SJSA1 (cell line): ENCODE measurements at places on chromosomes 2 and 18. TPM values are rescaled to one million over a fixed set of nuclear protein-coding genes. Genes with fewer than 3 reads are reported as not detected.

- H3K27ac ChIP-seq: no peak overlapping the region
- H3K4me3 ChIP-seq: no peak overlapping the region
- H3K4me1 ChIP-seq: no peaks in the 10 kb centered on the region
- no peaks in the 10 kb centered on the region for H3K36me3 ChIP-seq
These were observed 441.0 kb upstream of the MAP2 start for GRCh38 chr2:208982831-208983230.

GRCh38 chr2:75568174-75568573 lies 7.4 kb upstream of the EVA1A start:
- H3K27ac ChIP-seq: no peak overlapping the region
- no peak overlapping the region for H3K4me3 ChIP-seq
- H3K27me3 ChIP-seq: no peaks in the 10 kb centered on the region
- peaks cover 3% of the 10 kb centered on the region; the same call in 1 of the 2 replicates for H3K36me3 ChIP-seq

The TBR1 gene
- total RNA-seq: 0.03 TPM in 1 of 2 replicates, not detected in the other

The SRD5A2 gene
- total RNA-seq: not detected in 2 replicates

DNA sequence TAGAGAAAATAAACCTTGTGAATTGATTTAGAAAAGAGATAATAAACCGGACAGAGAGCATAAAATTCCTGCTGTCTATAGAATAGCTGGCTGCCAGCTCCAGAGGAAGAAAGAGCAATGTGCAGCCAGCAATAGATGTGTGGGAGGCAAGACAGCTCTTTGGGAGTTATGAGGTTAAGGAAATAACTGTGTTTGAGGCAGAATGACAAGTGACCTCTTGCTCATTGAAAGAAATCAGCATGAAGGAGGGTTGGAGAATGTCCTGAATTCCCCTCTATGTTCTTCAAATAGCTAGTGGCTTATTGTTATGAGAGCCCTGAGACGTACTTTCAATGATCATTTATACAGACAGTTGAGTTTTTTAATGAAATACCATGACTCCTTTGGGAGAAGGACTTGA lies 1009.9 kb upstream of the NXPH2 start:
- no peaks in the 10 kb centered on the region for H3K27me3 ChIP-seq
- no peak overlapping the region for H3K27ac ChIP-seq
- no peaks in the 10 kb centered on the region for H3K36me3 ChIP-seq
- H3K4me1 ChIP-seq: no peaks in the 10 kb centered on the region
- no peak for DNase-seq
- no peak overlapping the region for H3K4me3 ChIP-seq

- no peaks in the 10 kb centered on the region for H3K27me3 ChIP-seq
- H3K36me3 ChIP-seq: no peaks in the 10 kb centered on the region
- no peak for DNase-seq
- no peak overlapping the region for H3K27ac ChIP-seq
These were observed 1815.3 kb upstream of the CELF4 start for GRCh38 chr18:39380866-39381265.

DNA sequence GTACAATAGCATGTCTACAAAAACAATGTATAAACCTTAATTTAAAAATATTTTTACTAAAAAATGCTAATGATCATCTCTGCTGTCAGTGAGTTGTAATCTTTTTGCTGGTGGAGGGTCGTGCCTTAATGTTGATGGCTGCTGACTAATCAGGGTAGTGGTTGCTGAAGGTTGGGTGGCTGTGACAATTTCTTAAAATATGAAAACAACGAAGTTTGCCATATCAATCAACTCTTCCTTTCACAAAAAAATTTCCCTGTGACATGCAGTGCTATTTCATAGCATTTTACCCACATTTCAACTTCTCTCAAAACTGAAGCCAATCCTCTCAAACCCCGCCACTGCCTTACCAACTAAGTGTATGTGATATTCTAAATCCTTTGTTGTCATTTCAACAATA lies 112.4 kb downstream of the OLA1 start:
- no peak for DNase-seq
- no peaks in the 10 kb centered on the region for H3K27me3 ChIP-seq
- no peak overlapping the region for H3K4me3 ChIP-seq
- peaks cover 9% of the 10 kb centered on the region; the same call in 1 of the 2 replicates for H3K36me3 ChIP-seq
- H3K27ac ChIP-seq: no peak overlapping the region

GRCh38 chr2:239375278-239376061 lies 25.4 kb downstream of the HDAC4 start:
- H3K4me3 ChIP-seq: no peak overlapping the region
- no peak overlapping the region for H3K27ac ChIP-seq
- no peaks in the 10 kb centered on the region for H3K36me3 ChIP-seq
- no peaks in the 10 kb centered on the region for H3K27me3 ChIP-seq
- no peaks in the 10 kb centered on the region for H3K4me1 ChIP-seq

The TYW5 gene
- total RNA-seq: 6.3 and 9.2 TPM in 2 replicates

DNA sequence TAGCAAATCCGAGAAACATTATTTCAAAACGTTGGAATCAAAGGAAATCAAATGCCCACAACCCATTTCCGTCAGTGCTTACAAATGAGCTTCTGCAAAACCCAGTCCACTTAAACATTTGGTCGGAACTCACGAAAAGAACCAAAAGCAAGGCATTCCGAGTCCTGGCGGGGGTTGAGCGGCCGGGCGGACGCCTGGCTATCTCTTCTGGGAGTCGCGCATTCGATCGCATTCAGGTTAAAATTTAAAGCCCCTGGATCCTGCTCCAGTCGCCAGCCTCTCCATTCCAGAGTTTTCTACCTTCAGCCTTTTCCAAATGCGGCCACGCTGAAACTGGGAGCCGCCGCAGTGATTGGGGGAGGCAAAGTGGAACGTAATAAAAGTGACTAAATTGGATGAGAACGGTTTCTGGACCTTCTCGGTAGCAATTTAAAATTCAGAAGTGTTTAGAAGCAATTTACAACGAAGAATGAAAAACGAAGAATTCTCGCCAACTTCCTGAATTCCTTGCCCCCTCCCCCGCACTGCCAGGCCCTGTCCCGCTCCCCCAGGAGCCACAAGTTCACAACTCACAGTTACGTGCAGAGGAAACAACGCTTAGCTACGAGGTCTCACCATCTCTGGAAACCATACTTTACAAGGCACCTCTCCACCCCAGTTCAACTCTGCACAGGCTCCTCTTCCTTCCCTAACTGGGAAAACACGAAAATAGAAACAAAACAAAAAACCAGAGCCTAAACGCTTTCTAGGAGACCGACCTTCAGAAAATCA lies 1.7 kb upstream of the GATA6 start:
- no peak overlapping the region for H3K27ac ChIP-seq
- no peak for DNase-seq
- no peak overlapping the region for H3K4me3 ChIP-seq
- peaks cover 18% of the 10 kb centered on the region for H3K36me3 ChIP-seq
- peaks cover 42% of the 10 kb centered on the region for H3K27me3 ChIP-seq

- no peaks in the 10 kb centered on the region for H3K27me3 ChIP-seq
- H3K4me3 ChIP-seq: no peak overlapping the region
- no peak for DNase-seq
- no peak overlapping the region for H3K27ac ChIP-seq
- H3K36me3 ChIP-seq: peaks cover 4% of the 10 kb centered on the region; the same call in 1 of the 2 replicates
- H3K4me1 ChIP-seq: no peaks in the 10 kb centered on the region
These were observed 76.5 kb downstream of the NOL10 start for GRCh38 chr2:10613263-10613662.

- peaks cover 19% of the 10 kb centered on the region for H3K4me1 ChIP-seq
- no peak overlapping the region for H3K4me3 ChIP-seq
- no peak for DNase-seq
- no peaks in the 10 kb centered on the region for H3K27me3 ChIP-seq
- H3K36me3 ChIP-seq: no peaks in the 10 kb centered on the region
These were observed 40.7 kb downstream of the VIT start for GRCh38 chr2:36737131-36737750.

The CDH2 gene
- 47.2 and 75.7 TPM in 2 replicates for total RNA-seq

- peaks cover 19% of the 10 kb centered on the region for H3K36me3 ChIP-seq
- H3K4me1 ChIP-seq: peaks cover 9% of the 10 kb centered on the region
- H3K4me3 ChIP-seq: no peak overlapping the region
- no peaks in the 10 kb centered on the region for H3K27me3 ChIP-seq
- no peak for DNase-seq
These were observed 53.6 kb downstream of the CCDC93 start for GRCh38 chr2:117960231-117960630.

The PRKAG3 gene
- total RNA-seq: not detected in 2 replicates

The TP53I3 gene
- total RNA-seq: 8.1 and 19.6 TPM in 2 replicates

The CHST9 gene
- total RNA-seq: not detected in 2 replicates

The VWC2L gene
- total RNA-seq: not detected in 2 replicates

DNA sequence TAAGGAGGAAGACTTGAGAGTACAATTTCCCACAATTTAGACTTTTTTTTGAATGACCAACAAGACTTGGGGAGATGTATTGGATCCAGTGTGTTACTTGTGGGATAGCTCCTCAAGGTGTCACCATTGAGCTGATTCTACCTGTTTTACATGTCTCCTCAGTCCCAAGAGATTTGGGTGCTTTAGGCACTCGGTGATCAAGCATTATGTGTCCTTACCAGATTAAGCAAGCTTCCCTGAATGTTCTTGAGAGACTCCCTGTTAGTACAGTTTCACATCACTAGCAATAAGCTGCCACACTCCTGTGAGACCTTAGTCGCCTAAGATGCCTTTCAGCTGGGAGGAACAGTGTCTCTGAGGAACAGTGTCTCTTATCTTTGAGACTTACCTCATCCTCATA lies 384.3 kb upstream of the SYT4 start:
- no peaks in the 10 kb centered on the region for H3K36me3 ChIP-seq
- H3K27me3 ChIP-seq: no peaks in the 10 kb centered on the region
- DNase-seq: peak; percentile 51
- peaks cover 41% of the 10 kb centered on the region for H3K4me1 ChIP-seq
- H3K27ac ChIP-seq: peak overlapping the region; percentile 88

- no peak overlapping the region for H3K27ac ChIP-seq
- H3K27me3 ChIP-seq: peaks cover 4% of the 10 kb centered on the region; the same call in 1 of the 2 replicates
- no peaks in the 10 kb centered on the region for H3K4me1 ChIP-seq
- no peak overlapping the region for H3K4me3 ChIP-seq
These were observed 359.7 kb downstream of the MBD2 start for GRCh38 chr18:53864770-53865169.

DNA sequence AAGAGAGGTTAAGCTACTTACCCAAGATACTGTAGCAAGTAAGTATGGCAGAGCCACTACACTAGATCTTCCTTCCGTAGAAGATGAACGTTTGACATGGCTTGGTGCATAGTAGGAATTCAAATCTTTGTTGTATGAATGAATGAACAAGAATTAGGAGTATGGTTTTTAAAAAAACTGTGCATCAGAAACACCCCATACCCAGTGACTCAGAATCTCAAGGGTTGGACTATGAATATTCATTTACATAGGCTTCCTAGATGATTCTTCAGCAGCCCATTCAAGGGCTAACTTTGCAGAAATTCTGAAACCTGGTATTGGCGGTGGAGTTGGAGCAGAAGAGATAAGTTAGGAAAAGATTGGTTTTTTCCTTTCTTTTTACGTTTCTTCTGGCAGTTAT lies 5.4 kb downstream of the ACTR3 start:
- H3K4me1 ChIP-seq: peaks cover 45% of the 10 kb centered on the region
- H3K27me3 ChIP-seq: no peaks in the 10 kb centered on the region
- H3K36me3 ChIP-seq: peaks cover 71% of the 10 kb centered on the region
- no peak overlapping the region for H3K4me3 ChIP-seq
- H3K27ac ChIP-seq: no peak overlapping the region
- DNase-seq: no peak

The TWSG1 gene
- total RNA-seq: 110 and 153 TPM in 2 replicates

DNA sequence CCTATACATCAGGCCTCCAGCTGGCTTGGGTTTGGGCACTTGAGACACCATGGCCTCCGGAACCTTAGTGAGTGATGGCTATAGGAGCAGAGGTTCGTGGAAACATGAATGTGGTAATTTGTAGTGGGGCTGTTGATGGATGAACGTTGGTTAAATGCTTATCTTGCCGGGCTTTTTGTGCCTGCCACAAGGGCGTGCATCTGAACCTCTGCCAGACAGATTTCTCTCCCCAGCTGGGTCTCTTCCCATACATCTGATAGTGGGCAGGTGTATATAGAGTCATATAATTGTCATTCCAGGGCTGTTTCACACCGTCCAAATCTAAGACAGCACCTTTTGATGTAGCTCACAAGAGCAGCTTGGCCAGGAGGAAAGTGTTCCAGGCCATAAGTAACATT lies 14.7 kb downstream of the LAMA3 start:
- H3K4me3 ChIP-seq: no peak overlapping the region
- no peak overlapping the region for H3K27ac ChIP-seq
- peaks cover 17% of the 10 kb centered on the region; the same call in 1 of the 2 replicates for H3K27me3 ChIP-seq

The CRYGC gene
- total RNA-seq: not detected in 2 replicates

DNA sequence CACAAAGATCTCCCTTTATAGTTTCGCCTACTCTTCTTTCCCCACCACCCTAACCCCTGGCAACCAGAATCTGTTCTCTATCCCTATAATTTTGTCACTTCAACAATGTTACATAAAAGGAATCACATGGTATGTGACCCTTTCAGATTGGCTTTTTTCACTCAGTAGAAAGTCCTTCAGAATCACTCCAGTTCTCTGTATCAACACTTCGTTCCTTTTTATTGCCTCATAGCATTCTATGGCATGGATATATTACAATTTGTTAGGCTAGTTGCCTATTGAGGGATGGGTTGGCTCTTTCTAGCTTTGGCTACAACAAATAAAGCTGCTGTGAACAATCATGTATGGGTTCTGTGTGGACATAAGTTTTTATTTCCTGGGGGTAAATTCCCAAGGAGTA lies 163.1 kb downstream of the RPIA start:
- DNase-seq: no peak
- no peak overlapping the region for H3K27ac ChIP-seq
- no peak overlapping the region for H3K4me3 ChIP-seq
- H3K4me1 ChIP-seq: no peaks in the 10 kb centered on the region
- no peaks in the 10 kb centered on the region for H3K36me3 ChIP-seq

The PIEZO2 gene
- total RNA-seq: 4.2 and 5.5 TPM in 2 replicates

DNA sequence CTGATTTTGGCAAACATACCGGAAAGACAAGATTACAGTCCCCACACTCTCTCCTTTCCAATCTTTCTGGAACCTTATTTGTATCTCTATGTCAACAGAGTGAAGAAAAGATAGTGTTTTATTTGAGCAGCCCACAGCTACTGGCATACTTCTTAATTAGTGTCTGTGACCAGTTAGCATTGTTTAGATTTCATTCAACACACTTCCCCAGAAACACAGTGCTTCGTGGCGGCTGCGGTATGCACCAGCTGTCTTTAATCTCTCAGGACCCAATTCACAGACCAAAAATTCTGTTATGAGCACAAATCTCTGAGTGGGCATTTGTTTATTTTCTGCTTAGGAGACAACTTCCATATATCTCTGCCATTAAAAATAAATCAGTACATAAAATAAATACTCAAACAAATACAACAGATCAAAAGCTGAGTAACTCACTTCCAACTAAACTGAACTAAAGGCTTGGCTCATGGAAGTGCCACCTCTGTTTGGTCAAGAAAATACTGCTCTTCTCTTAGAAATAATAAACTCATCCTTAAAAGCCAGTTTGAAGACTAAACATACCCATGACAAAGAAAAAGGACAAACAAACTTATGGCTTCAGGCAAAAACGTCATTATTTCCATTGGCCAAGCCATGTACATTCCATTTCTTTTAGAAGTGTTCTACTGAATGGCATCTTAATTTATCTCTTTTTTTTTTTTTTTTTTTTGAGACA lies 392.4 kb downstream of the TXNL1 start:
- peak overlapping the region; percentile 33 for H3K27ac ChIP-seq
- H3K4me1 ChIP-seq: peaks cover 21% of the 10 kb centered on the region
- no peaks in the 10 kb centered on the region for H3K27me3 ChIP-seq
- no peak overlapping the region for H3K4me3 ChIP-seq
- DNase-seq: peak; percentile 97
- no peaks in the 10 kb centered on the region for H3K36me3 ChIP-seq

- H3K27ac ChIP-seq: no peak overlapping the region
- no peaks in the 10 kb centered on the region; the same call in 1 of the 2 replicates for H3K27me3 ChIP-seq
- H3K4me1 ChIP-seq: peaks cover 14% of the 10 kb centered on the region
- H3K4me3 ChIP-seq: no peak overlapping the region
- DNase-seq: no peak
These were observed 1.4 kb upstream of the RNF103 start for GRCh38 chr2:86625096-86625495.

The BOLA3 gene
- 130 and 179 TPM in 2 replicates for total RNA-seq

- H3K4me1 ChIP-seq: peaks cover 3% of the 10 kb centered on the region; the same call in 1 of the 2 replicates
- H3K27ac ChIP-seq: no peak overlapping the region
- no peaks in the 10 kb centered on the region for H3K27me3 ChIP-seq
- DNase-seq: no peak
- H3K4me3 ChIP-seq: no peak overlapping the region
These were observed 142.4 kb upstream of the ALPP start for GRCh38 chr2:232236200-232236599.
